Gastroesophageal sphincter (tissue), 4 donors: ENCODE measurements at places on chromosomes 11 and 22.
A peak's percentile ranks its signal among the peaks of the same experiment; 100 is the strongest.

GRCh38 chr11:78350091-78350645, 67.5 kb downstream of the GAB2 start:
- peak; percentile 29 for ATAC-seq

GRCh38 chr11:77198440-77198849, 70.4 kb downstream of the MYO7A start:
- ATAC-seq: no peak

- ATAC-seq: no peak
These were observed 35.7 kb downstream of the TBCEL start for GRCh38 chr11:121059605-121060004.

DNA sequence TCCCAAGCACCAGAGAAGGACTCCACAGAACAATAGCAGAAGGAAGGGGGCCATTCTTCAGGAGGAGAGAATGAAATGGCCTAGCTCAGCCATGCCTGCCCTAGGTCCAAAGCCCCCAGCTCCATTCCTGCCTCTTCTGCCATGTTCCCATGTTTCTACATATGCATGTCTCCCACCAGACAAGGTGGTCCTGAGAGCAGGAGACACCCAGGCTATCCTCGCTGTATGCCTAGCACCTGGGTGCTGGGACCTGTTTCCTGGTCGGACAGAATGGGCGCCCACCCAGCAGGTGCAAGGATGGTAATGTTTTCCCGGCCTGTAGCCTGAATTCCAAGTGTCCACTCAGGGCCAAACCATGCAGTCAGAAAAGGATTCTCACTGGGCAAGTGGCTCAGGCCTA, 30.2 kb upstream of the SLC35C1 start:
- no peak for ATAC-seq

- no peak for ATAC-seq
These were observed 2.5 kb upstream of the CD81 start for GRCh38 chr11:2374456-2375201.

GRCh38 chr11:1302461-1303125, 6.8 kb downstream of the TOLLIP start:
- ATAC-seq: no peak

GRCh38 chr11:69653406-69653960, 12.5 kb downstream of the CCND1 start:
- no peak for ATAC-seq
